ENCODE measurements at places on chromosomes 16 and 17.

DNA sequence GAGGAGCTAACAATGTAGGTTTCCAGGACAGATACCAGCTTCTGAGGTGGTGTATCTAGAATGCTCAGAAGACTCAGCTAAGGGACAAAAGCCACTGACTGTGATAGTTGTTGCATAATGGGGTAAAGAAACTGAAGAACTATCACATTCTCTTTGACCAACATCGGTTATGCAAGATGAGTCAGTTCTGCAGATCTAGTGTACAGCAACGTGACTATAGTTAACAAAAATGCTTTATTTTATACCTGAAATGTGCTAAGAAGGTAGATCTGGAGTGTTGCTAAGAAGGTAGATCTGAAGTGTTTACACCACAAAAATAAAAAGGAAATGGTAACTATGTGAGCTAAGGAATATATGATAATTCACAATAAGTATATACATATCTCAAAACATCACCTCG, 2.5 kb downstream of the KRTAP9-6 start:
- DNase-seq: no peak

DNA sequence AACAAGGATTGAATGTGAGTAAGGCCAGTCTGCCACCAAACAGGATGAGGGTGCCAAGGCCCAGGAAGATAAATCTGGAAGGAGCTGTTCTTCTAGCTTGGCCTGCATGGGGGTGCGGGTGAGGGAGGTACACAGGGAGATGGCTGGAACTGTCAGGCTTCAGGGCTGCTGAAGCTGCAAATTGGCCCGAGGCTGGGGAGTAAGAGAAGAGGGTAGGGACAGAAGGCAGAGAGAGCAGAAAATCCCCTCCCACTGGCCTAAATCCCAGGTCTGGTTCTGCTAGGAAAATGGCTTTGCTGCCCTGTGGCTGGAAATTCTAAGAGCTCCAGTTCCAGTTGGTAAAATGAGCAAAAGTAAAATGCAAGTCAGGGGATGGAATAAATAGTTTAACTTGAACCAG, 87.9 kb downstream of the CCDC182 start:
- no peak for DNase-seq

DNA sequence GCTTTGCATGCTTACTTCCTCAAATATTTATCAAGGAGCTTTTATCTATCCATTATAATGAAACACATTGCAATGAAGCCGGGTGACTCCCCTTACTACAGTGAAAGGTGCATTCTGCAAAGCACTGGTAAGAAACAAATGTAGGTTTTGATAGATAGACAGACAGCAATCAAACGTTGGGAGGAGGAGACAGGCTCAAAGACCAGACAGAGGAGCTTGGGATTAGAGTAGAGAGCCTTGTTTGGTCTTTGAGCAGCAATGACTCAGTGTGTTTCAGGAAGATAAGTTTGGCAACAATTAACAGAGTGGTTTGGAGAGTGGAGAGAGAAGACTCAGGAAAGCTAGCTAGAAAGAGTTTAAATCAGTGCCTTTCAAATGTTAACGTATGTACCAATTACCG, 68.8 kb downstream of the ZNF18 start:
- no peak for DNase-seq

- DNase-seq: no peak
Observed at GRCh38 chr17:65243838-65244625, 106.9 kb downstream of the RGS9 start.

DNA sequence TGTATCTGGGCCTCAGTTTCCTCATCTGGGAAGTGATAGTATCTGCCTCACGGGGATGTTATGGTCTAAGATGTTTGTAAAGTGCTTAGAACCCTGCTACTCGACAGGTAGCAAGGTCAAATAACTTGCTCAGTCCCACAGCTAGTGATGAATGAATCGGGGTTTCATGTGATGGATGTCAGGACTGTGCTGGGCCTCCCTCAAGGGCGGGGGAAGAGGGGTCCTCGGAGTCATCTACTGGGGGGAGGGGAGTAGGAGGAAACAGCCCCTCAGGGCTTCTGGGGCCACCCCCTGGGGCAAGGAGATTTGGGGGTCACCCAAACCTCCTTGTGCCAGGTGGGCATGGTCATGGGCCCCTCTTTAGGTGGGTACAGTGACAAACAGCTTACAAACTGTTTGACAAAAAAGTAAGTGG, 732 bp downstream of the PNPO start:
- no peak for DNase-seq

DNA sequence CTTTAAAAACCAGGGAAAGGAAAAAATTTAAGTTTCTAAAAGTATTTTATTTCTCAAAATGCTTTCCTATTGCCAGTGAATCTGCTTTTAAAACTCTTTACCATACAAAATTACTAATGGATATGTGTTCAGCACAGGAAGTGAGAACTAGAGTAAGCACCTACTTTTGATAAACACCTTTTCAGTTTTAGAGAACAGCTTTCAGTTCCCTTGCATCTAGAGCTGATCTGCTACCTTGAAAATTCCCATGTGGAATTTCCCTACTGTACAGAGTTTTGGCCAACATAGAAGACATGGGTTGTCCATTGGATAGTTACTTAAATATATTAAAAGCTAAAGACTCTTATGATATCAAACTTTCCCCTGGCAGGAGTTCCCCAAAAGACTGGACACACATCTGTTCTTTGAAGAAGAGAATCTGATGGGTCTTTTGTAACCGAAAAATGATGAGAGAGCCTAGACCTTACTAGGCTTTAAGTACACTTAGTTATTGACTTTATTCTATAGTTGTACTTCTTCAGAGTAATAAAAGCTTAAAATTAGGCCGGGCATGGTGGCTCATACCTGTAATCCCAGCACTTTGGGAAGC, 112.1 kb upstream of the CNTNAP4 start:
- DNase-seq: no peak

DNA sequence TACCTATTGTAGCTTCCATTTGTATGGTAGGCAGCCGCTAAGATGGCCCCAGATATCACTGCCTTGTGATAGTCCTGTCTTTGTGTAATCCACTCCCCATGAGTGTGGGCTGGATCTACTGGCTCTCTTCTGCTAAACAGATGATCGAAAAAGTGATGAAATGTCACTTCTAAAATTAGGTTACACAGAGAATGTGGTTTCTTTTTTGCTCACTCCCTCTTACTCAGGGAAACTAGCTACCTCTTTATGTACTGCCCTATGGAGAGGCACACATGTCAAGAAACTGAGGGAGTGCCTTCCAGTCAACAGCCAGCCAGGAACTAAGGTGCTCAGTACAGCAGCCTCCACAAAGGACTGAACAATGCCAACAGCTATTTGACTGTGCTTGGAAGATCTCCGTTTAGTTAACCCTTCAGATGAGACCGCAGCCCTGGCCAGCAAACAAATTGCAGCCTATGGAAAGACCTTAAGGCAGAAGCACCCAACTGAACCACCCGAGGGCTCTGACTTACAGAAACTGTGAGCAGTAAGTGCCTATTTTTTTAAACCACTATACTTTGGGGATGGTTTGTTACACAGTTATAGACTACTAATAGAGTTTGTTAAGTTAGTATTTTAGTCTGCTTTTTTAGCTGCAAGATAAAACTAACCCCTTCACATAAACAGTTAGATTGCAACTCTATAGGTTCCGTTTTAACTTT, 113.2 kb upstream of the MAF start:
- no peak for DNase-seq

DNA sequence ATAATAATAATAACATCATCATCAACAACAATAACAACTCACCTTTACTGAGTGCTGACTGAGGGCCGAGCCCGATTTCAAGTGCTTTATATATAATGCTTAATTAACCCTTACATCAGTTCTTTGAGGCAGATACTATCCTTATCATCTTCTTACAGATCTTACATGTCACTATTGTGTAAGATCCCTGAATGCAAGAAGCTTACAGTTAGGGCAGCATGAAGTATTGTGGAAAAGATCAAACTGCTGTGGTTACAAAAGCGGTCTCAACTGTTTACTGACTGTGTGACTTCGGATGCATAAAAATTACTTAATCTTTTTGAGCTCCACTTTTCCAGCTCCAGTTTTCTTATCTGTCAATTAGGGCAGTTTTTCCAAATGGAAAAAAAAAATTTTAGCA, 3.3 kb downstream of the VAT1 start:
- DNase-seq: no peak

- no peak for DNase-seq
Observed at GRCh38 chr17:2177235-2177811, 122.4 kb downstream of the HIC1 start.

DNA sequence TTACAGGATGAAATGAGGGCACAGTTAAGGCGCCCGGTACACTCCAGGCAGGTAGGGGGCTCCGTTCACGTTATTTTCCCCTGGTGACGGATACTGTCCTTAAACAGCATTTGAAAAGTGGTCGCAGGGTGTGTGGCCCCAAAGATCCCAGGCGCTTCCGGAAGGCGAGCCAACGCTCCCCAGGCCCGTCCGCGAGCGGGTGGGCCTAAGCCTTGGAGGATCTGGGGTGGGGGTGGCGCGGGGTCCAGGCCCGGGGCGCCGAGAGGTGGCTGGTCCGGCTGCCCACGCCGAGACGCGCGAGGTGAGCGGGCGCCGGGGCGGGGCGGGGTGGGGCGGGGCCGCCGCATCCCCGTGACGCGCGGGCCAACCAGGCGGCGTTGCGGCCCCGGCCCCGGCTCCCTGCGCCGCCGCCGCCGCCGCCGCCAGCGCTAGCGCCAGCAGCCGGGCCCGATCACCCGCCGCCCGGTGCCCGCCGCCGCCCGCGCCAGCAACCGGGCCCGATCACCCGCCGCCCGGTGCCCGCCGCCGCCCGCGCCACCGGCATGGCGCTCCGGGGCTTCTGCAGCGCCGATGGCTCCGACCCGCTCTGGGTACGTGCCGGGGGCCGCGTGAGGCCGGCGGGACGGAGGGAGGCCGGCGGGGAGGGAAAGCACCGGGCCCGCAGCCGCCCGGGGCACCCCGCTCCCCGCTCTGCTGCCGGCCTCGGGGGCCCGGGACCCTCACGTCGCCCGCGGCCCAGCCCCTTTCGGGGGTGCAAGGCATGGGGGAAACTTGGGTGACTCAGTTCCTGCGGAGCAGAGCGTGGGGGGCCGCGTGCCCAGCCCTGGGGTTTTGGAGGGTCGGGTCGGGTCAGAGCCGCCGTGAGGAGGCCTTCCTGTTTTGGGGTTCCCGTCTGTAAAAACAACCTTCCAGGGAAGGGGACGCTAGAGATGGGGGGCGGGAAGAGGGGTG, at the start of gene ABCC1:
ABCC1 (plus strand) TSS at position 407 of the 951 bp plus-strand sequence; CDS start at position 543, 136 bp downstream.
- DNase-seq: peak; percentile 71

GRCh38 chr16:53932975-53933374, 229.0 kb downstream of the FTO start:
- DNase-seq: no peak

DNA sequence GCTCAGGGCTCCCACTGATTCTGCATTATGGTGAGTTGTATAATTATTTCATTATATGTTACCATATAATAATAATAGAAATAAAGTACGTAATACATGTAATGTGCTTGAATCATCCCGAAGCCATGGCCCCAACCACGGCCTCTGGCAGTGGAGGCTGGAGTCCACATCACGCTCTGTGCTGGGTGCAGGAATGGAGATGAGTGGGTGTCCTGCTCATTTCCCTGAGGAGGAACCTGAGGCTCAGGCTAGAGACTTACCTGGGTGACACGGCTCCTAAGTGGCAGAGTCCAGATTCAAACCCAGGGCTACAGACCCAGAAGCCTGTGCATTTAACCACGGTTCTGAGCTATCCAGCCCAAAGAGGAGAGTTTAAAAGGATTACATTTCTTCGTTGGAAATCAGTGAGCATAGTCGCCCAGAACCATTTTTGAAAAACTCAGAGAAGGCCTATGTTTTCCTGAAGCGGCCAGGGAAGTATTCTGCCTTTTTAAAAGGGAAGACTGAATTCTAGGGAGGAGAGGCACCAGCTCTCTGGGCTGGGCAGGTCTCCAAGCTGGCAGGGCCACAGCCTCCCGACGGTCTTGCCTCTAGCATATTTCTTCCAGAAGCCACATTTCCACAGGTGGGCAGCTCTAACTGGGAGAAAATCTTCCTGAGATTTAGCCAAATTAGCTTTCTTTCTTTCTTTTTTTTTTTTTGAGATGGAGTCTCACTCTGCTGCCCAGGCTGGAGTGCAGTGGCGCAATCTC, 6.7 kb downstream of the IL4R start:
- no peak for DNase-seq

DNA sequence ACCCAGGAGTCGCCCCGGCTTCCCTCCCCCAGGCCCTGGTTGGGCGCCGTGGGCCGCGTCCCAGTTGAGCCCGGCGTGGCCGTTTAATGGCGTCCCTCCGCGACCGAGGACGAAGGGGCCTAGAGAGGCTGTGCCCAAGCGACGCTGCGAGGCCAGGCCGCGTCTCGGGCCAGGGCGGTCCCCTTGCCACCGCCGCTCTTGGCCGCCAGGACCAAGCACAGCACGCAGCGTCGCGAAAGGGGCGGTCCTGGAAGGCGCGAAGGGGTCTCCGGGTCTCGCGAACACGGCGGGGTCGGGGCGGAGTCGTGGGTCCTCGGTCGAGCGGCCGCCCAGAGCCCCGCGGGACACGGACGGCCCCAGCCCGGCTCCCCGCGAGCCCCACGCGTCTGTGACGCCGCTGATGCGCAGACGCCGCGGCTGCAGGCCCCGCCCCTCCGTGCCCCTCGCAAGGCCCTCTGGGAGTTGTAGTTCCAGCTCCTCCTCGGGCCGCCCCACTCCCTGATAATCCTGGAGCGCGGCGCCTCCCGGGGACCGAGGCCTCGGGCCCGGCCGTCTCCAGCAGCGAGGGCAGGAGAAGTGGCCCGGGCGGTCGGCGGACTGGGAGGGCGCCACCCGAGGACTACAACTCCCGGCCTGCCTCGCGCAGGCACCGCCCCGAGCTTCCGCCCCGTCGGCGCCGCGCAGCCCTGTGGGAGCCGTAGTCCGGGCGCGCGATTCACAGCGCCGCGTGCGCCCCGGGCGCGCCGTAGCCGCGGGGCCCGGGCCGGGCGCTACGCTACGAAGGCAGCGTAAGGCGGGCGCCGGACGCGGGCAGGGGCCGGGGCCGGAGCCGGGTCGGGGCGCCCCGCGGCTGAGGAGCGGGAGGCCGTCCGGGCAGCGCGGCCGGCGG, at the start of gene CAPN15:
CAPN15 (plus strand) TSS at position 698 of the 889 bp plus-strand sequence. CDS start 19,127 bp downstream, outside the sequence.
- peak; percentile 87 for DNase-seq

GRCh38 chr16:63415014-63415413, 1378.8 kb upstream of the CDH8 start:
- no peak for DNase-seq

DNA sequence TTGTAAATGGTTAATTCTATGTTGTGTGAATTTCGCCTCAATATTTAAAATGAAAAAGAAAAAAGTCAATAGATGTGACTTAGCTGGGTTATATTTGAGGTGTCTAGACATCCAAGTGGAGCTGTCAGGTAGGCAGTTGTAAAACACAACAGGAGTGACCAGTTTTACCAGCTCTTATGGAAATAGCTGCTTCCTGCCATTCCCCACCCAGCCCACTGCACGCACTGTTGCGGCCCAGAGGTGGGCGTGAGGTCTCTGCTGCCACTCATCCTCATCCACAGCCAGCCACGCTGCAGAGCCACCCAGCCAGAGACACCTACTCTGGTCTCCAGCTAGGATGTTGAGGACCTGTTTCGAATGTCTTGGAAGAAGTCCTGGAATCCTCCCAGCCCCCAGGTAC, 3.4 kb upstream of the CARD14 start:
- DNase-seq: no peak

GRCh38 chr17:76081295-76082210, 2.6 kb downstream of the ZACN start:
- no peak for DNase-seq
